COR-L47 (cell line): ENCODE measurements at places on chromosomes 12 and 14.
A peak's percentile ranks its signal among the peaks of the same experiment; 100 is the strongest.

DNA sequence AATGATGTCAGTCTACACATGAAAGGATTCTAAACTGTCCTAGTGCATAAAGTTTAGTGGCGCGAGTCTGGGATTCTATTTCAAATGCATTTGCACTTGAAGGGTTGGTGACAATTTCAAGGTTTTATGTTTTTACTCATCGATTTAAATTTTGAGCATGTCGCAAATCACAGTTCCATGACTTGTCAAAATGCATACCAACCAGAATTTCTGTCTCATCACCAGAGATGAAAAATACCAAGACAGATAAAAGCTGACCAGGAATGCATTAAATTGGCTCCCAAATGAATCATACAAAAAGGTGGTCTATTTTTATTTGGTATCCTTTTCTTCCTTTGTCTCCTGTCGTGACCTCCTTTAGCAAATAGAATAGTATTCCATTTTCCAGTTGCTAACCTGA lies 25.2 kb downstream of the TMEM30B start:
- no peak for DNase-seq

GRCh38 chr12:84976133-84976532 lies 59.9 kb downstream of the TSPAN19 start:
- no peak for DNase-seq

GRCh38 chr12:33529810-33530209 lies 90.2 kb upstream of the SYT10 start:
- DNase-seq: no peak

- DNase-seq: no peak
Measured at GRCh38 chr14:75497191-75497590, 25.1 kb upstream of the BATF start.

DNA sequence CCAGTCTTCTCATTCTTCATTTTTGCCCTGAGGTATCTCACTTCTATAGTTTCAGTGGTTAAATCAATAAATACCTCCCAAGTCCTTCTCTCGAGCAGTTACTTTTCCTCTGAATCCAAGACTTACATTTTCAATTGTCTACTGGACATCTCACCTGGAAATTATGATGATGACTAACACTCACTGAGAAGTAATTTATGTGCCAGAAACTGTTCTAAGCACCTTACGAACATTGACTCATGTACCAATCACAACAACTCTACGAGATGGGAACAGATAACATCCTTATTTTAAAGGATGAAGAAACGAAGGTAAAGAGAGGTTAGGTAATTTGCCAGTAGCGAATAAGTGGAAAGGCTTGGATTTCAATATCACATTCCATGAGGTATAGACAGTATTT lies 94.1 kb downstream of the EML5 start:
- DNase-seq: no peak

- peak; percentile 58 for DNase-seq
Measured at GRCh38 chr14:50954811-50955372, 10.6 kb upstream of the PYGL start.

DNA sequence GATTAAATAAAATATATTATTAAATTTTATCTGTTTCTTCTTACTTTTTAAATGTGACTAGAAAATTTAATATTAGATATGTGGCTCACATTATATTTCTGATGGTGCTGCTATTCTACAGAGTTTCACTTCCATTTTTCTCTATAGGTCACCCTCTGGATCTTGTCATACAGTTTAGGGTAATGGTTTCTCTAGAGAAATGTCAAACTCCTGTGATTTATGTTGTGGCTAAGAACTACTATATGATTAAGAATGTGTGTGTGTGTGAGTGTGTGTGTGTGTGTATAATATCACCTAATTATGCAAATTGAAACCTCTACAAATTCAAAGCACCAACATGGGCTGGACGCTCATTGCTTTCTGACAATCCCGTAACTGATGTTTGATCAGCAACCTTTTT lies 325.9 kb downstream of the ADAMTS20 start:
- no peak for DNase-seq
